ENCODE measurements at places on chromosomes 4 and X.

GRCh38 chr4:76622126-76622525 is 187.1 kb downstream of the SHROOM3 start:
- no peak for DNase-seq

DNA sequence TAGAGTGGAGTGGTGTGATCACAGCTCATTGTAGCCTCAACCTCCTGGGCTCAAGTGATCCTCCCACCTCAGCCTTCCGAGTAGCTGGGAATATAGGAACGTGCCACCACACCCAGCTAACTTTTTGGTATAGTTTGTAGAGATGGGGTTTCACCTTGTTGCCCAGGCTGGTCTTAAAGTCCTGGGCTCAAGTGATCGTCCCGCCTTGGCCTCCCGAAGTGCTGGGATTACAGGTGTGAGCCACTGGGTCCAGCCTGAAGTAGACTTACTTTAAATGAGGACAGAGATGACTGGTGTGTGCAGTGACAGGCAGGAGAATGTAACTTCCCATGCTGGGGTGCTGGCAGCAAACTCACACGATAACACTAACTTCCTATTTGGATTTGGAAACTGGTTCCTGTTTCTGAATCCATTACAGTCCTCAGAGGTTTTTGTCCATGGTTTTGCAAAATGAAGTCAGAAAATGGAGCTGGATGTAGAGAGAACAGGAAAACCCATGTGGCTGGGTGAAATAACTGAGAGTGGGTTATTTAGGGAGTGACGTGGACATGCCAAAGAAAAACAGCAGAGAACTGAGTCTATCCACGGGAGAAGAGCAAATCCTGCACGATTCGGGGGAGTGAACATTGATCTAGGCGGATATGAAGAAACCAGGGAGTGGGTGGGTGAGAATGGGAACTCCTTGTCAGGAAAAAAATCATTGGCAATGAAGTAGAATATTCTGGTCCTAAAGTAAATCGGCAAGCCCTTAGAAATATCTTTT is 95.6 kb downstream of the GATB start:
- no peak for DNase-seq

- no peak for DNase-seq
These were observed 7.2 kb upstream of the FAM9C start for GRCh38 chrX:13051529-13052172.

DNA sequence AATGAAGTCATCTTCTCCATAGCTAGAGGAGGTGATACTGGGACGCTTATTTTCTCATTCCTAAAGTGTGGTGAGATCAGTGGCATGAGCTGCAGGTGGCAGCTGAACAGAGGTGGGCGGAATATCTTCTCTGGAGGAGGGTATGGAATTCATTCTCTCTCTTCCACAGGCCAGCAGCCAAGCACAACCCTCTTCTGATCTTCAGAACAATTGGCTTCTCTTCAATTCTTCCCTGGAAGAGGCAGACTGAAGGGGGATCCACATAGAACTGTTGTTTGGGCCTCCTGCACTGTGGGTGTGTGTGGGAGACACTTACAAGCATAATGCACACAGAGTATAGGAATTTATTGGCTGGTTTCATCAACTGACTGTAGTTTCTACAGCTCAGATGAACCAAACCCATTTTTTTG is 180.4 kb upstream of the RASGEF1B start:
- DNase-seq = no peak

- no peak for DNase-seq
These were observed 2.8 kb downstream of the TIGD2 start for GRCh38 chr4:89114100-89114499.

- DNase-seq = no peak
These were observed 72.5 kb upstream of the MAGEH1 start for GRCh38 chrX:55379396-55379795.

GRCh38 chrX:65731684-65732289 is 64.3 kb downstream of the MSN start:
- DNase-seq = no peak

DNA sequence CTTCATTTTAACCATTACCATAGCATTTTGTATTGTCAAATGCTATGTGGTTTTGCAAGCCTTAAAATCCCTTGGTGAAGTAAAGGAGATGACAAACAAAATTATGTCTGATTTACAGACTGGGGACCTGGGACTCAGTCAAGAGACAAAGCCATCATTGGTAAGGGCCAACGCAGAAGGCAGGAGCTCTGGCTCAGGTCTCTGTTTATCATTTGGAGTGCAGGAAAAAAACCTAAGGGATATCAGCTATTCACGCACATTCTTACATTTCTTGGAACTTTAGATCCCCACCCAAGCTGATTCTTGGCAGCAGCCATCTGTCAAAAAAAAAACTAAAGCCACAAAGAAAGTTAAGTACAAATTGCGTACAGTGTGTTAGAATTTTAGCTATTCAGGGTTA is 731.9 kb downstream of the STPG2 start:
- DNase-seq = no peak

DNA sequence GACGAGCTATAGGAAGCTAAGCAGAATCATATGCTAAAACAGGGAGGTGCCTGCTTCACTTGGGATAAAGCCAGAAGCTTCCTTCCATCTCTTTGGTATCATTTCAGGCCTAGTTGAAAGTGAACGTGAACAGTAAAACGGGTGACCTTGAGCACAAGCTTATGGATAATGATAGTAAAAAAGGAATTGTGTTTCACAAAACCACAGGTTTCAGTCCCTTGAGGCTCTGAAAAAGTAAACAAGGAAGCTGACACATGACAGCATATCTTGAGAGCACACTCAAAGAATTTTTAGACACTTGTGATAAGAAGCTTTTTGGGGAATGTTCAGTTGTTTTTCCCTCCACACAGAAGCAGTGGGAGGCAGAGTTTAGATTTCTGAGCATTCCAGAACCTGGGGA is 286.1 kb downstream of the DCHS2 start:
- DNase-seq = no peak
